ENCODE measurements at places on chromosomes 1 and 21. TPM values are rescaled to one million over a fixed set of nuclear protein-coding genes. Genes with fewer than 3 reads are reported as not detected.

- DNase-seq = peak; percentile 36
These were observed 21.9 kb upstream of the EPS8L3 start for GRCh38 chr1:109785446-109786111.

DNA sequence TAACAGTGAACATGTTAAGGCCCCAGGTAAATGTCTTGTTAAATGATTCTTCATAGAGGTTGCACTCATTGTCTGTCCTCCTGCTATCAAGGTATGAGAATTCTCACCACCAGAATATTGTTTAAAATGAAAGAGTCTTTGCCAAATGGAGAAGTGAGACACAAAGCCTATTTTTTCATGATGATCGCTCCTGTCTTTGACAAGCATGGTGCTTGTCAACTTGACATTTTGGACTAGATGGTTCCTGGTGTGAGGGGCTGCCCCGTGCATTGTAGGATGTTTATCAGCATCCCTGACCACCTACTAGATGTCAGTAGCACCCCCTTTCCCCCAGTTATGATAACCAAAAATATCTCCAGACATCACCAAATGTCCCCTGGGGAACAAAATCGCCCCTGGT, 65.6 kb downstream of the MDM4 start:
- DNase-seq = no peak

DNA sequence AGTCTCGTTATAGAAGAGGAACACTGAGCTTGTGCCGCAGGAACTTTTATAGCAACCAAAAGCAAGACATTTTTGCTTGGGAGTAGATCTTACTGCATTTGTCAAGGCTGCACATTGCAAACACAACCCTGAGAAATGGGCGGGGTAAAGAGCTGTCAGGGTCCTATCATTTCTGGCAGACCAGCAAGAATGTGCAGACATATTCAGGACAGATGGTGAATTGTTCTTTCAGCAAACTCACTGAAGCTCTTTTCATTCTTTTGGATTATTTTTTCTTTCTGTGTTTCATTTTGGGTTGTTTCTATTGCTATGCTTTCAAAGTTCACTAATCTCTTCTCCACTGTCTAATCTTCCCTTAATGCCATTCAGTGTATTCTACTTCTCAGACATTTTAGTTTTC, 5.1 kb upstream of the ACTN2 start:
- DNase-seq = no peak

- no peak for DNase-seq
These were observed 4.3 kb downstream of the GALNT2 start for GRCh38 chr1:230071316-230071715.

DNA sequence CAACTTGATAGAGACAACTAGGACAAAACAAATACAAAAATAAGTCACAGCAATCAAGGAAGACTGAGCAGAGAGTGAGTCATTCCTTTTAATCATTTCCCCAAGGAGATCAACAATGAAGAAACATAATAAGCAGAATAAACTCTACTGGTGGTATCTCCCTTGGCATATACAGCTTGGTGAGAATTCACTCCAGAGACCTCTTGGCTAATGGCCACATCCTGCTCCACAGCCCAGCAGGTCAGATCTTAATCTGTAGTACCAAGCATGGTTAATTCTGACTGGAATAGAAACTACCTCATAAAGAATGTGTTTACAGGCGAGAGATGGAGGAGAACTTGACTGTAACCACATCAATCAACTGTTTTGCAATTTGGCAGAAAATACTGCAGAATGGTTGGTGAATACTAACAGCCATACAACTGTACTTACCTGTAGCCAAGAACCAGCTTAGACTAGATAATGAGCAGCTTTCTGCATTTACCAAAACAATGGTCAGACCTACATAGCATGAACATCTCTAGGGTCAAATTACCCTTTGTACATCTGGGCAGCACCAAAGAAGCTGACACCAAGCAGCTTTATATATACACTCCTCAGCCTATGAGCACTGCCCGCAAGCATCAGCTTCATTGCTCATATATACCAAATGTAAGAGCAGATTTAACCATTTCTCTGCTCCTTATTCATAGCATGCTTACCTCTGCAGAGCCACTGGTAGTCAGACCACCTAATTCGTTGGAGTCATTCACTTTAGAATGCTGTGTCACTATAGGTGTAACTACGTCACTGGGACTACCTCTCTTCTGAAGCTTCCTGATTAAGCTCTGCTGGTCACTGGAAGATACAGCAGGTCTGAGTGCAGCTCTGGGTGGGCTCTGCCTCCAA, 51.0 kb downstream of the KIAA0319L start:
- no peak for DNase-seq

DNA sequence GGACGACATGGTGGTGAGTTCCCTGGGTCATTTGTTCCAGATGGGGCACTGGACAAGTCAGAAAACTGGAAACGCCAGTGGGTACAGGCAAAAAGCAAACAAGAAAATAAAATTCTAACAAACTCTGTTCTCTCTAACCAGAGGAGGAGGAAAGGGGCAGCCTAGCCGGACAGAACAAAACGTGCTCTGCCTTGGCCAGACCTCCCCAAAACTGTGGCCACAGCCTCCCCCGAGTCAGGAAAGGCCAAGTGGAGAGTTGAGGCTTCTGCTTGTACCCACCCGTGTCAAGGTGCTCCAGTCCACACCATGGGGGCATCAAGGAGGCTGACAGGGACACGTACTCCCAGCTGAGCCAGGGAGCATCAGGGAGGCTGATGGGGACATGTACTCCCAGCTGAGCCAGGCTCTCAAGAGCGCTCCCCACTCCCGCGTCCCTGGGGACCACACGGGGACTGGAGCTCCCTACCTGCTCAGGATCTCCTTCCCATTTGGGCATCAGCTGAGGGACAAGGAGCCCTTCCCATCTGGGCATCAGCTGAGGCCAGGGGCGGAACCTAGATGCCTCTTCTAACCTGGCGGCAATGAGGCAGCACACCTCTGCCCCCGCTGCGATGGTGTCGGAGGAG, 154.8 kb upstream of the COL6A1 start:
- no peak for DNase-seq

LRRC71 gene
- total RNA-seq = not detected

ALX3 gene
- total RNA-seq = 0.22 TPM

AMPD1 gene
- total RNA-seq = 0.30 TPM

Measured in cardiac septum (tissue), 1 donor.